HS-5 (cell line): ENCODE measurements at places on chromosomes 11 and 22.

DNA sequence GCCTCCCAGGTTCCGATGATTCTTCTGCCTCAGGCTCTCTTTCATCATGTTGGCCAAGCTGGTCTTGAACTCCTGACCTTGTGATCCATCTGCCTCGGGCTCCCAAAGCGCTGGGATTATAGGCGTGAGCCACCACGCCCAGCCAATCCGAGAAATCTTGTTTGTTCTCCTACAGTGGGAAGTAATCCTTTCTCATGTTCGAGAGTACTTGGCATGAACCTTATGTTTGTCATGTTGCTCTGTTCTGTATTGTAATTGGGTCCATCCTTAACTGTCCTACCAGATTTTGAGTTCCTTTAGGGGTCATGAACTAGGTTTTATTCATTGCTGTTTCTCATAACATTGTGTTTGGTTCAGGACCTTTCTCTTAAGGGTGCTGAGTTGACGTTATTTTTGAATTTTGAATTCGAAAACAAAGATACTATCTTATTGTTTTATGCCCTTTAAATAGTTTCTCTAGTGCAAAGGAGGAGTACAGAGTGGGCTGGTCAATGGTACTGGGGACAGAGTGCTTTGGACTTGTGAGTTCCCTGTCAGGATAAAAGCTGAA is 113.4 kb upstream of the RRM1 start:
- DNase-seq = no peak

DNA sequence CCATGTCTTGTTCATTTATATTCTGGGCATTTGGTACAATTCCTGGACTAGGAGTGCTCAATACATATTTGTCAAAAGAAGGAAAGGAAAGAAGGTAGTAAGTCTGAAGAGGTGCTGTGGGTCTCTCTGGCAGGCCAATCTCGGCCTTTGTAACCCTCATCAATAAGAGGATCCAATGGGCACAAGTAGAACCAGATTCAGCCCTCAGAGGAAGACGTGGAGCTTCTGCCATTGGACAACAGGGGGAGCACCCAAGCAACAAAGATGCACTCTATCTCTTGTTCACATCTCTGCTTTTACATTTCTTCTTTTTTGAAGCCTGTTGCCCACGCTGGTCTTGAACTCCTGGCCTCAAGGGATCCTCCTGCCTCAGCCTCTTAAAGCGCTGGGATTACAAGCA is 2.2 kb upstream of the VPS11 start:
- no peak for DNase-seq

DNA sequence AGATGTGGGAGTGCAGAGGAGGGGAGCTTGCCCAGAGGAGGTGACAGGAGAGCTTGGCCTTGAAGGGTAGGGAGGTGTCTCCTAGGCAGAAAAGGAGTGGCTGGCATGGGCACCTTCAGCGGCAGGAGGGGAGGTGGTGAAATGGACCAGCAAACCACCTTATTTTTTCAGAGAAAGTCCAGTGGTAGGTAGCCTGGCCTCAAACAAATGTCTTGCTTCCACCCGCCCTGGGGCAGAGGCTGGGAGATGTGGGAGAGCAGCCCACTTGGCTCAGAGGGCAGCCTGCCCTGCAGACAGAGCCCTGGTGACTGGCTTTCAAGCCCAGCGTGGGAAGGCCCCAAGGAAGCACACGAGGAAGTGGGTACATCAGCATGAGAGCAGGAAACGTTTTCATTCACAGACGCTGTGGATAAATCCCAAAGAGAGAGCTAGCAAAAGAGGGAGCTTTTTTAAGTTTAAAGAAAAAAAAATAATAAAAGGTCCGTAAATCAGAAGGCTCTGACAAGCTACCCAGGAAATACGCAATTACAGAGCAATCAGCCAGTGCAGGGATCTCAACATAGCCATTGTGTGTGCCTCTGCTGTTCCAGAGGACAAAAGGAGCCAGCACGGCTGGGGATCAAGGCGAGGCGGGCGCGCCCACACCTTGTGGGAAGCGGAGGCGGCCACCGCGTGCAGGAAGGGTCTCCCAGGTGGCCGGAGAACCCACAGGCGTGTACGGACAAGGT is 238.7 kb upstream of the PLET1 start:
- no peak for DNase-seq

DNA sequence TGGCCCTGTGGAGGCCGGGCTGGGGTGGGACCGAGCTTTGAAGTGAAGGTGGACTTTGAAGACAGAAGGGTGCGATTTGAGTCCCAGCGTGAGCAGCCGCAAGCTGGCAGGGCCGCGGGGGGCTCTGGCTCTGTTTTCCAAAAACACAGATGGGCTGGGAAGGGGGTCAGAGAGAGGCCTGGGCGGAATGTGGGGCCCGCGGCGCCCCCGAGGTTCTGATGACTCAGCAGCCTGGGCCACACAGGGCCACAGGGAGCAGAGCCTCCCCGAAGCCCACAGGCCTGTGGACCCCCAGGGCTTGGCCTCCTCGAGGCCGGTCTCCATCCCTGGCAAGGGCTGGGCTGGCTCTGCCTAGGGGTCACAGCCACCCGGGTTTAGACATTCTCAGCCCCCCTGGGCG is 6.1 kb downstream of the INS start:
- no peak for DNase-seq

DNA sequence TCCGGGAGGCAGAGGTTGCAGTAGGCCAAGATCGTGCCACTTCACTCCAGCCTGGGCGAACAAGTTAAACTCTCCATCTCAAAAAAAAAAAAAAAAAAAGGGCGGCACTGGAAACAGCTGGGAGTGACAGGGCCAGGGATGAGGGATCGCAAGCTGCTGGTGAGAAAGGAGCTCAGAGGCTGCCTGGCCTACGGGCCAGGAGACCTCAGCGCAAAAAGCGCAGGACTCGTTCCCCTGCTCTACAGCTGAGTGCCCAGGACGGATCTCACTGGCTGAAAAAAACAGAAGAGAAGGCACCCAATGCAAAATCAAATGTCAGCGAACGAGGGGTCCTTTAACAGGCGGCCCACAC is 650 bp upstream of the NUP50 start:
- DNase-seq = no peak

DNA sequence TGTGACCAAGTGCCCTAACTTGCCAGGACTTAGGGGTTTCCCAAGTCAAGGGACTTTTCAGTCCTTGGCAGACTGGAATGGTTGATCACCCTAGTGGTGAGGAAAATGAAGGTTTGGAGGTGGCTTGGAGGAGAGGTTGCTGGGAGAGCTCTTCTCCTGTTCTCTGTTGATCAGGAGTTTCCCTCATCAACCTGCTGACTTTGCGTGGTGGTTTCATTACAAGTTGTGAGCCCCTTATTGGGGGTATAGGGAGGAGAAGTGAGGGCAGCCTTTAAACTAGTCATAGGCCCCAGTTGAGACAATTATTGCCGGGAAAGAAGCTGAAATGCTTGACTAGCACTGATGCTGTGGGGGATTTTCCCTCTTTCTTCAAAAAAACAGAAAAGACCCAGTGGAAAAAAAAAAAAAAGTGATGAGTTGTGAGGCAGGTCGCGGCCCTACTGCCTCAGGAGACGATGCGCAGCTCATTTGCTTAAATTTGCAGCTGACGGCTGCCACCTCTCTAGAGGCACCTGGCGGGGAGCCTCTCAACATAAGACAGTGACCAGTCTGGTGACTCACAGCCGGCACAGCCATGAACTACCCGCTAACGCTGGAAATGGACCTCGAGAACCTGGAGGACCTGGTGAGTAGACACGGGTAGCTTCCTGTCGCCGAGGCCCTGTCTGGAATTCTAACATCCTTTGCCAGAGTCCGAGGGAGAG is at the start of gene CXCR5:
TSS of gene CXCR5 (plus strand) at position 525 of the 704 bp plus-strand sequence. CDS start at position 575, 50 bp downstream.
- no peak for DNase-seq

DNA sequence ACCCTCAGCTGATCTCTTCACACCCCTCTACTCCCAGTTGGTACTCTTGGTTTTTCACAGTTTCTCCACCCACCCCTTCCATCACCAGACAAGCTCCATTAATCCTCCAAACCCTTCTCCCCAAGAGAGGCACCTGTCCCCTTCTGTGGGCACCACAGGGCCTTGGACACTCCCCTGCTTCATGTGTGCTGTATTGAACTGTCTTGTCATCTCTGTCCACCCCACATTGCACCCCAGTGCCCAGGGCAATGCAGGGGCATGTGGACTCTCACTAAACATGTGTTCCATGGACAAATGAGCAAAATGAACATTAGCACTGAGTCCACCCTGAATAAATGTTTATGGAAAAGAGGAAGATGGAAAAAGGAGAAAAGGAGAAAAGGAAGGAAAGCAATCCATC is 181.4 kb downstream of the BCR start:
- DNase-seq = no peak

DNA sequence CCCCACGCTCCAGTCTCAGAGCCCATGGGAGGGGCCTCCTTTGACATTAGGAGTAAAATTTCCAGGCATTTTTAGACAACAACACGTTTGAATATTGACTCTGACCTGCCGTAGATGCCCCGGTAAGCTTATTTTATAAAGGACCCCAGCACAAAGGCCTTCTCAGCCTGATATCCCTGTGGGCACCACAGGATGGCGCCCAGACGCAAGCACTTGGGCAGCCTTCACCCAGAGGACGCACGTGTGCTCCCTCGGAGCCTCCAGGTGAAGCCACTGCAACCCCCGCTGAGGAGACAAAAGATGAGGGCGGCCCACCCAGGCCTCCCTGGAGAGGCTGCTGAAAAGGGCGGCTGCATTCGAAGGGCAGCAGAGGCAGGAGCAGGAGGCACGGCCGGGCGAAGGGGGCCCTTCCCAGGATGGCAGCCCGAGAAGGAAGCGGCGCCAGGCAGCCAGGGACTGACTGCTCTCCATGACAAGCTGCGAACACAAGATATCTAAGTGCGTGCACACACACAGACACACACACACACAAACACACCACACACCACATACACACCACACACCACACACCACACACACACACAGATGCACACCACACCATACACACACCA is 15.2 kb upstream of the TH start:
- DNase-seq = no peak
